ENCODE measurements at places on chromosomes 1 and 21. TPM values are rescaled to one million over a fixed set of nuclear protein-coding genes. Genes with fewer than 3 reads are reported as not detected.
A peak's percentile ranks its signal among the peaks of the same experiment; 100 is the strongest.

- no peak overlapping the region for H3K27ac ChIP-seq
- peak overlapping the region; percentile 71 for H3K4me3 ChIP-seq
- H3K4me1 ChIP-seq, result peaks cover 24% of the 10 kb centered on the region
- H3K27me3 ChIP-seq, result no peaks in the 10 kb centered on the region
- DNase-seq, result peak; percentile 36
- H3K36me3 ChIP-seq, result peaks cover 11% of the 10 kb centered on the region
These were observed 31.5 kb upstream of the RNF187 start for GRCh38 chr1:228455715-228456114.

Gene LCE1E
- total RNA-seq, result not detected

DNA sequence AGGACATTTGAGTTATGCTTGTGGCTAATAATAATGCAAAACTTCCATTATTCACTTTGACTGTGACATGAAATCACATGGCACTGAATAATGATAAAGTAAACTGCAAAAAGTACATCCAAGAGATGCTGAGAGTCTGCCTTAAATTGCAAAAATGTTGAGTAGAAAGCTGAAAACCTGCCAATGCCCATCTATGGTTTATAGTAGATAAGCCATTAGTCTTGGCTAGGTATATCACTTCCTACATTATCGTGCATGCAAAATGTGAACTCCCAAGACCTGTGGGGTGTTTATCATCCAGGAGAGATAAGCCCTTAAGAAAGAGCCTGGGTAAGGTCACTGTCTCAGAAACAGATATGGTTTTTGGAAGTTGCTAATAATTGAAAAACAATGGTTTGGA is 208.7 kb upstream of the DPYD start:
- H3K27ac ChIP-seq, result no peak overlapping the region
- no peak overlapping the region for H3K4me3 ChIP-seq
- H3K27me3 ChIP-seq, result no peaks in the 10 kb centered on the region
- no peaks in the 10 kb centered on the region for H3K4me1 ChIP-seq
- no peaks in the 10 kb centered on the region for H3K36me3 ChIP-seq

DNA sequence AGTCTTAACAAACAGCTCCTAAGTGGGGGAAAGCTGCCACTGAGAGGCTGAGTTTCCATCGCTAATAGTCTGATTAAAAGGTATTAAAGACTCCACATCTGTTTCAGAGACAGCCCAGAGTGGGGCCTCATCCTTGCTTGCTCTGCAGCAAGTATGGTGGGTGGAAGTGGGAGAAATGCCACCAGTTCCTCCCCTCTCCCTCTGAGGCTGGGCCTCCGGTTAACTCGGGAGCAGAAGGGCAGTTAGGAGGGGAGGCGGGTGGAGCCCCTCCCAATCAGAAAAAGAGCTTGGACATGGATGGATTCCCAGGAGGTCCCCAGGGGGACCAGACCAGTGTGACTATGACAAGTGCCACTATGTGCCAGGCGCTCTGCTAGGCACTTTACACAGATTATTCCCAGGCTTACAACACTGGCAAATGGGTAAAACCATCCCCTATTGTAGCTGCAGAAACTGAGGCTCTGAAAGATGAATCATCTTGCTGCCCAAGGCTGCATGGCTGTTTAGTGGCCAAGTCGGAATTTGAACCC is 11.4 kb upstream of the ASCL5 start:
- no peak overlapping the region for H3K27ac ChIP-seq
- no peaks in the 10 kb centered on the region for H3K27me3 ChIP-seq
- H3K36me3 ChIP-seq, result peaks cover 87% of the 10 kb centered on the region

Gene FALEC
- total RNA-seq, result 1.2 TPM

GRCh38 chr21:36697060-36697850 is 1.7 kb upstream of the SIM2 start:
- DNase-seq, result no peak
- no peaks in the 10 kb centered on the region for H3K36me3 ChIP-seq
- H3K27ac ChIP-seq, result no peak overlapping the region
- H3K4me1 ChIP-seq, result peaks cover 70% of the 10 kb centered on the region
- H3K4me3 ChIP-seq, result no peak overlapping the region
- peaks cover 98% of the 10 kb centered on the region for H3K27me3 ChIP-seq

DNA sequence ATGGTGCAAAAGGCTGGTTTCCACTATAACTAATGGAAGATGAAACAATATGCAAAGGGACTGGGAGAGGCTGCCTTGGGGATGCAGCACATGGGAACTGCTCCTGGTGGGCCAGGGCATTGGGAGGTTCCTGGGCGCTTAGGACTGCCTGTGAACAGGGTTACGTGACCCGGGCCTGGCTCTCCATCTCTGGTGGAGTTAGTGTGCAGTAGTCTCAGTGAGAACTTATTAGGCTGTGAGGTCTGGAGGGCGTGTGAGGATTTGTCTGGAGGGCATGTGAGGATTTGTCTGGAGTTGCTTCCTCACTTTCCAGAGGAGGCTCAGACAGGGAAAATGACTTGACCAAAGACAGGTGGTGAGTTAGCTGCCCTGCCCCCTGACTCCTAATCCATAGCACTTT is 1.5 kb upstream of the ETV3L start:
- H3K4me3 ChIP-seq, result no peak overlapping the region
- H3K27me3 ChIP-seq, result no peaks in the 10 kb centered on the region
- H3K27ac ChIP-seq, result no peak overlapping the region

- H3K4me3 ChIP-seq, result peak overlapping the region; percentile 16
- no peak for DNase-seq
- H3K27ac ChIP-seq, result peak overlapping the region; percentile 25
- H3K4me1 ChIP-seq, result peaks cover 44% of the 10 kb centered on the region
- H3K27me3 ChIP-seq, result peaks cover 97% of the 10 kb centered on the region
These were observed 2.8 kb downstream of the TAL1 start for GRCh38 chr1:47229031-47229885.

All from spinal cord (tissue), 10 donors.